ENCODE measurements at places on chromosomes 11 and 22.
A peak's percentile ranks its signal among the peaks of the same experiment; 100 is the strongest.

DNA sequence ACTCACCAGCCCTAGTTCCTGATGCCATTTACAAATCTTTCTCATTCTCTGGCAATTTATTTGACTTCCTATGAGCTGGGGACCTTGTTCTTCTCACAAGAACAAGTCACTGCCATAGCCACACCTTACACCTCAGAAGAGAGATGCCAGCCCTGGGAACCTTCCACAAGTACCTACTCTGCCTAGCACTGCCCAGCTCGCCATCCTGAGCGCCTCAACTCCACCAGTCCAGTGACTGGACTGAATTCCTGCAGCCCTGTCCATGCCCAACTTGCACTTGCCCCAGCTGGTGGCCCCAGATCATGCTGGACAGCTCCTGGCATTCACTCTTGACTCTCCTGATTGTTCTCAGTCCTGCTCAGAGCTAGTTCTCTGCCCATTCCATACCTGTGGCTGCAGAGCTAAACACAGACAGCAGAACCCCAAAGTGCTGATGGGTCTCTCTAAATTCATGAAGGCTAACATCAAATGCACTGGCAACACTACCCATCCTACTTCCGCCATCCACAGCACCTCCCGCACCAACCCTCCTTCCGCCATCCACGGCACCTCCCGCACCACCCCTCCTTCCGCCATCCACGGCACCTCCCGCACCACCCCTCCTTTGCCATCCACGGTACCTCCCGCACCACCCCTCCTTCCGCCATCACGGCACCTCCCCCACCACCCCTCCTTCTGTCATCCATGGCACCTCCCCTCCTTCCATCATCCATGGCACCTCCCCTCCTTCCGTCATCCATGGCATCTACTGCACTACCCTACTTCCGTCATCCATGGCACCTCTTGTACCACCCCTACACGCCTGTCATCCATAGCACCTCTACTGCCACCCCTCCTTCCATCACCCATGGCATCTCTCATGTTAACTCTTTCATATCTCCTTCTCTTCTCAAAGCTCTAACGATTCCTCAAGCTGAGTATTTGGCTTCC, 23.6 kb upstream of the SLC25A1 start:
- no peak for DNase-seq

DNA sequence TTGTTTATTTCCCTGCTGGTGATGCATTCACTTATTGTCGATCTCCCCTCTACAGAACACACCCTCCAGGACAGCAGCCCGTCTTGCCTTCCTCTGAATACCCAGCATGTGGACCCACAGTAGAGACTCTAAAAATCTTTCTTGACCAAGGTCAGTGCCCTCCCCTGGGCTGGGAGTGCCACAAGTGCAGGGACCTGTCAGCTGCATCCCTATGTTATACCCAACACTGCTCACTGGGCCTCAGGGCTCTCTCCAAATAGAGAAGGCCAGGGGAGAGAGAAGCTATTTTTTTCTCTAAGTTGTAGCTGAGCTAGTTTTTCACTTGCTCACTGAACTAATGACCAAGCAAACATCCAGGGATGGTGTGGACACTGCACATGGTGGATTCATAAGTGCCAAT, 9.8 kb downstream of the KCNJ1 start:
- DNase-seq, result no peak

GRCh38 chr22:47188261-47189055, 426.0 kb downstream of the TBC1D22A start:
- DNase-seq, result no peak

GRCh38 chr11:69892986-69893555, 73.9 kb upstream of the FGF3 start:
- no peak for DNase-seq

DNA sequence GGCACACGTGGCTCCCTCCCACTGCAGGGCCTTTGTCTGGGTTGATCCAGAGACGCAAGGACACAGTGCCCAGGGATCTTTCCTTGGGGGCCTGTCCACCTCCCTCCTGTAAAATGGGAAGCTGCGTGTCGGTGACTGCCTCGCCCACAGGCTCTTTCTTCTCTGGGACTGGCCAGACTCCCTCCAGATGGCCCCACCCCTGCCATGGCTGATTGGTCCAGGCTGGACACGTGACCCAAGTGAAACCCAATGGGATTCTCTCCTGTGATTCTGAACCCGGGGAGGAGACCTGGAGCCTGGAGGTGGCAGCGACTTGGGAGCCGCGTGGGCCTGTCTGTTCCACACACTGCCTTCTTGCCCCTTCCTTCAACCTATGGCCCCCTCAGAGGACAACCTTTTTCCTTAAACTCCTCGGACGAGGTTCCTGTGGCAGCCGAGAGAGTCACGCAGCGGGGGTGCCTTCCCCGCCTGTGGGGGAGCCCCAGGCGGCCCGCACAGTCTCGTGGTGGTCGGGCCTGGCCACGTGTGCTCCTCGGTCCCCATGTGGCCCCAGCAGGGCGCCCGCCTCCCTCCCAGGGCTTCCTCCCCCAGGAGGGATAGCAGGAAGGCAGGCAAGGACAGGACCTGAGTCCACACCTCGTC, 12.4 kb upstream of the MPPED1 start:
- DNase-seq, result no peak

DNA sequence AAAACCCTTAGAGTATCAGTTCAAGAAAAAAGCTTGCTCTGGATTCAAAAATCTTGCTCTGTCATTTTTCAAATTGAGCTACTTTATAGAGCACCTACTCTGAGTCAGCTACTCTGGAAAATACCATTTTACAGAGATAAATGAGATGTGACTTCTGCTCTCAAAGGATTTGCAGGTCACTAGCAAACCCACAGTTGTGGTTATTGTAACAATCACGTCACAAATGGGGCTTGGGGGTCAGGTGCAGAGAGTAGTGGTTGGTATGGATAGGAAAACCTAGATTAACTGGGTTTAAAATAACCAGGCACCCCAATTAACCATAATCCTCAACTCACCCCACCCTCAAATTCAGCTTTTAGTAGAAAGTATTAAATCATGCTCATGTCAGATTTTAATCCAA, 52.3 kb downstream of the MSANTD4 start:
- no peak for DNase-seq

DNA sequence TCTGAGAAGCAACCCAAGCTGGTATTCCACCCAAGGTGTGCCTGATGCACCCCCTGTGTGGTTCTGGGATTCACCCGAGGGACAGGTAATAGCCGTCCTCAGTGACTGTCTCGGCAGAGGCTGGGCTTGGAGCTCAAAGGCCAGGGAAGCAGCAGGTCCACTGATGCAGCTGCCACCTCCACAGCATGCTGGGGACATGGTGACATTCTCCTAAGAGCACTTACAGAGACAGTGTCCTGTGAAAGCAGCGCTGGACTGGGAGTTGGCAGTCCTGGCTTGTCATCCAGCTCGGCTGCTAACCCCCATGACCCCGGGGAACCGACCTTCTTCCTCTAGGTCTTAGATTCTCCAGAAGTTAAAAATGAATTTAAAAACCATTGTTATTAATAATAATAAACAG, 72.8 kb downstream of the RPUSD4 start:
- DNase-seq, result no peak

DNA sequence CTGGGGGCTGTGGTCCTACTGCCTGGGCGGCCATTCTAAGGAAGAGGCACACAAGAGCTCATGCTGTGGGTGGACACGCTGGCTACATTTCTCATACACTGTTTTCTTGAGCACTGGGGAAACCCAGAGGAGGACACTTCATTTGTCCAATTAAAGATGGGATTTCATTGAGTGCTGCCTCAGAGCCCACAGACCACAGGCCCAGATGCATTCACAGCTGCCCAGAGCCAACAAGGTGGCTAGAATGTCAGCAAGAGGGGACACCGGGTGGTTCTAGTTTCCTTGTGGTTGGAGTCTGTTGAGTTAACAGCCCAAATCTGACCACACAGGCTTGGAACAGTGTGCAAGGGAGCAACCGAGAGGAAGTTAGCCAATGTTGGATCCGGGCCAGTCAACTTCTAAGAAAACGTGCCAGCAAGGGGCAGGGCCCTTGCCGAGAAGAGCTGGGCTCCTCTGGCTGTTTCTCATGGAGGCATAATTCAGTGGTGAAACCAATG, 35.0 kb upstream of the SORL1 start:
- DNase-seq, result peak; percentile 11

Data from HS-27A (cell line).